Activated T-cell treated with anti-CD3 and anti-CD28 coated beads, Interleukin-2, amount 50 U/mL, for 72 hours (primary cell): ENCODE measurements at places on chromosomes 3 and 15. TPM values are rescaled to one million over a fixed set of nuclear protein-coding genes. Genes with fewer than 3 reads are reported as not detected.

- no peak for DNase-seq
- no peaks in the 10 kb centered on the region for H3K27me3 ChIP-seq
- no peak overlapping the region for H3K4me3 ChIP-seq
- H3K27ac ChIP-seq: no peak overlapping the region
- no peaks in the 10 kb centered on the region for H3K36me3 ChIP-seq
Measured at GRCh38 chr3:85780806-85781205, 822.0 kb downstream of the CADM2 start.

DNA sequence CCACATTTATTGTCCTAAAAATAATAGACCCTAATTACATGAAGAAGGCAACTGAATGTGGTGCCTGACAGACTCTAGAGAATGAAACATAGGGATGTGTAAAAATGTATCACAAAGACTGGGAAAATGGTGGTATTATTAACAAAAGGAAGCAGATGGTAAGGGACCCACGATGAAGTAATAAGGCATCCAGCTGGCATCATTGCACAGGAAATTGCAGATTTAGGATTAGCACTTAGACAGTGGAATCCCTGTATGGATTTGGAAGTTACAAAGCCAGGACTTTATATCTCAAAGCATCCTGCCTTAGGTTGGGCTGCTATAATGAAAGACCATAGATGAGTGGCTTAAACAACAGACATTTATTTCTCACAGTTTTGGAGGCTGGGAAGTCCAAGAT is 104.3 kb downstream of the PPM1L start:
- H3K36me3 ChIP-seq: no peaks in the 10 kb centered on the region
- DNase-seq: no peak
- H3K4me1 ChIP-seq: no peaks in the 10 kb centered on the region
- no peak overlapping the region for H3K27ac ChIP-seq
- H3K4me3 ChIP-seq: no peak overlapping the region

GRCh38 chr15:56533731-56534403 is 68.9 kb upstream of the MNS1 start:
- H3K4me3 ChIP-seq: no peak overlapping the region
- H3K27me3 ChIP-seq: no peaks in the 10 kb centered on the region
- DNase-seq: no peak
- no peak overlapping the region for H3K27ac ChIP-seq
- no peaks in the 10 kb centered on the region for H3K36me3 ChIP-seq
- H3K4me1 ChIP-seq: no peaks in the 10 kb centered on the region

ANKUB1 gene
- total RNA-seq: not detected

CFAP100 gene
- not detected for total RNA-seq
